Endothelial cell of umbilical vein (primary cell): ENCODE measurements at places on chromosomes 3 and 15. TPM values are rescaled to one million over a fixed set of nuclear protein-coding genes. Genes with fewer than 3 reads are reported as not detected.

Gene CACNA1D
- total RNA-seq, result not detected in 2 replicates

Gene FEZF2
- not detected in 2 replicates for total RNA-seq

Gene ADPRH
- 6.0 and 8.0 TPM in 2 replicates for total RNA-seq

Gene CLRN1
- total RNA-seq, result not detected in 2 replicates

Gene THRB
- total RNA-seq, result 0.18 TPM in 1 of 2 replicates, not detected in the other

Gene CELF6
- total RNA-seq, result 0.30 TPM in 1 of 2 replicates, not detected in the other

Gene EIF3J
- total RNA-seq, result 132 and 150 TPM in 2 replicates

Gene INSYN1
- total RNA-seq, result 0.58 TPM in 1 of 2 replicates, not detected in the other

Gene NLGN1
- 16.3 and 18.1 TPM in 2 replicates for total RNA-seq

Gene CCDC54
- total RNA-seq, result not detected in 2 replicates

Gene RLBP1
- not detected in 2 replicates for total RNA-seq

Gene PTH1R
- 0.46 and 0.65 TPM in 2 replicates for total RNA-seq

Gene SLC12A8
- 0.86 and 0.97 TPM in 2 replicates for total RNA-seq

Gene MRPS25
- 58.1 and 68.7 TPM in 2 replicates for total RNA-seq

Gene TGM5
- not detected in 2 replicates for total RNA-seq

Gene GPR149
- total RNA-seq, result not detected in 2 replicates

Gene ULK3
- 29.0 and 36.0 TPM in 2 replicates for total RNA-seq

Gene VPS8
- total RNA-seq, result 45.4 and 51.6 TPM in 2 replicates

Gene CERS3
- not detected in 2 replicates for total RNA-seq

Gene XCR1
- not detected in 2 replicates for total RNA-seq

Gene SHC4
- 0.20 TPM in 1 of 2 replicates, not detected in the other for total RNA-seq

Gene PLCB2
- total RNA-seq, result 1.5 and 4.3 TPM in 2 replicates

Gene SAMD7
- total RNA-seq, result not detected in 2 replicates

Gene CLDN16
- total RNA-seq, result not detected in 2 replicates

Gene RAD51
- total RNA-seq, result 29.7 and 30.9 TPM in 2 replicates

Gene MESP2
- total RNA-seq, result 0.42 TPM in 1 of 2 replicates, not detected in the other

Gene WNT7A
- total RNA-seq, result not detected in 2 replicates

Gene DLG1
- total RNA-seq, result 66.0 and 80.1 TPM in 2 replicates

Gene SNTN
- not detected in 2 replicates for total RNA-seq

Gene P2RY12
- total RNA-seq, result not detected in 2 replicates

Gene RARB
- 19.3 and 23.4 TPM in 2 replicates for total RNA-seq

Gene GP9
- not detected in 2 replicates for total RNA-seq
